ENCODE measurements at places on chromosomes 13 and 19.

- DNase-seq = no peak
Observed at GRCh38 chr19:45047188-45047797, 8.4 kb downstream of the CLASRP start.

GRCh38 chr19:30881281-30881680 lies 468.0 kb downstream of the TSHZ3 start:
- no peak for DNase-seq

DNA sequence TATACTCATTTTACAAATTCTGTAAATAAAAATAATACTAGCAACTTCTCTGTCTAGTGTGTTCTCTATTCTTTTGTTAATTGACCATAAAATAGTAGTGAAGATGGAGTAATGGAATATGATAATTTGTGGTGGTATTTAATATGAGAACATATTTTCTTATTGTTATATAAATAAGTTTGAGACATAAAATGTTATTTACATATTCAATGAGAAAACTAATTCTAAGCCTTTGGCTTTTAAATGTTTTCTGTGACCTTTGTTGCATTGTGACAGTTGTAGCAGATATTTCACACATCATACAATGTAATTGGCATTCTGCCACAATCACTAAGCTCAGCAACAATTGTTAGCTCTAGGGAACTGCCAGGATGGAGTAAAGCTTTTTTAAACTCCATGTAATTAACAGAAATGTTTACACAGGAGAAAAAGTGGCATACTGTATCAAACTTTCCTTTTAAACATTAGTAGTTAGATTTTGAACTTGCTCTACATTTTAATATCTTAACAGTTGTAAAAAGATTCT lies 562.1 kb upstream of the PCDH9 start:
- DNase-seq = no peak

DNA sequence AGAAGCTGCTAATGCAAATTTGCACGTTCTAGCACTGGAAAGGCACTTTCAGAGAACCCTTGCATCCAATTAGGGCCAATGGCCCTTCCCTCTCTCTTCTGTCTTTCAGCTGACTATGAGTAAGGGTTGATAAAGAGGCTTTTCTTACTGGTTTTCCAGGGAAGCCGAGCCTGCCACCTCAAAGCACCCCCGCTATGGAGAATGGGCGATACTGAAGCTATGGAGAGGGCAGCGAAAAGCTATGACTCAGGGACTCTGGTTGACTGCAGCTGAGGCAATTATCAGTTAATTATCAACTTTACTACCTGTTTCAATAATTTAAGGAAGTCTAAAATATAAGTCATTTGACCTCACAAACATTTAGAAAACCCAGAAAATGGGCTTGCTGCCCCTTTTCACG lies 115.8 kb downstream of the TRPC4 start:
- DNase-seq = no peak

- DNase-seq = no peak
Observed at GRCh38 chr19:42274065-42274682, 5.1 kb downstream of the CIC start.

- no peak for DNase-seq
Observed at GRCh38 chr19:15419413-15420025, 731 bp upstream of the AKAP8L start.

- DNase-seq = no peak
Observed at GRCh38 chr19:52665027-52665426, 26.9 kb upstream of the ZNF83 start.
